Fibroblast of pulmonary artery (primary cell): ENCODE measurements at places on chromosomes 2 and 18.
A peak's percentile ranks its signal among the peaks of the same experiment; 100 is the strongest.

DNA sequence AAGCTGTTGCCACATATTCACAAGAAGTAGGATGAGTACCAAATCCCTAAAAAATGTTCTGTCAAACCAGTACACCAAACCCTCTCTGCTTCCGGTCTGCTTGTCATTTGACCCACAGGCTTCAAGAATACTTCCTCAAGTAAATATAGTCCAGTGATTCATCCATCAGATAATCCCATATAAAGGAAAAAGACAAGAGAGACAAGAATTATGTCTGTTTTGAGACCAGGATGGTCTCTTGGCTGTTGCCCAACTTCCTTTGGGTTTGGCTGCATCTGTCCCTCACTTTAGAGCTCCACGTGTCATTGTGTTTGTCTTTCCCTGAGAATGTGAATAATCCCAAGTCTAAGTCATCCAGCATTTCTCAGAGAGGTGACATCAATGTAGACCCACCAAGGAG is 91.5 kb upstream of the NRP2 start:
- DNase-seq = peak; percentile 50

DNA sequence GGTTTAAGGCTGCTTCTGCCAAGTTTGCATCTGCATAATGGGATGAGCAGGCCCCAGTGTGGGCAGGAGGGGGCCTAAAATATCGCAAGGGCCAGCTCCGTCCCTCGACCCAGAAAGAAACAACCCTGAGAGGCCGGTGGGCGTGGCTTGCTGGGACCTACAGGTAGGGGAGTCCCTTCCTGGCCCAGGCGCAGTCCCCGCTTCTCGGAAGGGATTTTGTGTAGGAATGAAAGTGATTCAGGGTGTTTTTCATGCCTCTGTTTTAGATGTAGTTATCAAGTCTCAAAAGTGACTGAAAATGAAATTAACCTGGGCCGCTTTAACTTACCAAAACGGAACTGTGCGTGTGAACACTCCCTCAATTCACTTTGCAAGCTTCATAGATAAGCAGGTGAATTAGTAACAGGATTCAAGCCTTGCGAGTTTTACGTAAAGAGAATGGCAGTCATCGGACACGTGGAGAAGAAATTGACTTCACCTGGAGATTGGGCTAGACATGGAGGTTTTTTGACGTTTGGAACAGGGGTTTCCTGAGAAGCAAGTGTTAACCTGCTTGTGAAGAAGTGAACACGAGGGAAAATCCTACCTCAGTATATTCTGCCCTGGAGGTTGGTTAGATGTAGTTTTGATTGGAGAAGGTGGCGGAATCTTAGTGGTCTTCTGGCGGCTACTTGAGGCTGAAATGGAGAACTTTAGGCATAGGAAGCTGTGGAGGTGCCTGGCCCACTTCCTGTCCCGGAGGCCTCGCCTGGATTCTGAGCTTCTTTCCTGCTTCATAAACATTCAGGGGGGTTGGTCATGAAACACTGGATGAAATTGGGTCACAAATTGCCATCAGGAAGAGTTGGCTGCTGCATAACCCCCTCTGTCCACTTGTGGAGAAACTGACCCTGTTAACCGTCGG is 1.7 kb downstream of the NCK2 start:
- no peak for DNase-seq

DNA sequence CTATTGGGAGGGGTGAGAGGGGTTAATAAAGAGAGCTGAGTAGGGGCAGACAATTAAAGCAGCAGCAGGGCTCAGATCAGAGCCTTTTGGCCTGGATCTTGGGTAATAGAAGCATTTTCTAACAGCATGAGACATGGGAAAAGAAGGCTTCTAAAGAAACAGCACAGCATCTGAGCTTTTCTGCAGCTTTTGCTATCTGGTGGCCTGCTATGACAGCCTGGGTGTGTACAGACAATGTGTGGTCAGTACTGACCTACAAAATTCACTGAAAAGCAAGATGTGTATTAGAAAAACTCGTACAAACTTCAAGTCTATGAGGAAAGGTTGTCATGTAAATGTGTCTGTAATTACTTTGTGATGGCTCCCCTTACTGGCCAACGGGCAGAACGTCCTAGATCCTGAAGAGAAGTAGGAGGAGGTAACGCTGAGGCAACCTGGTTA is 95.6 kb downstream of the GALNT3 start:
- DNase-seq = peak; percentile 76

DNA sequence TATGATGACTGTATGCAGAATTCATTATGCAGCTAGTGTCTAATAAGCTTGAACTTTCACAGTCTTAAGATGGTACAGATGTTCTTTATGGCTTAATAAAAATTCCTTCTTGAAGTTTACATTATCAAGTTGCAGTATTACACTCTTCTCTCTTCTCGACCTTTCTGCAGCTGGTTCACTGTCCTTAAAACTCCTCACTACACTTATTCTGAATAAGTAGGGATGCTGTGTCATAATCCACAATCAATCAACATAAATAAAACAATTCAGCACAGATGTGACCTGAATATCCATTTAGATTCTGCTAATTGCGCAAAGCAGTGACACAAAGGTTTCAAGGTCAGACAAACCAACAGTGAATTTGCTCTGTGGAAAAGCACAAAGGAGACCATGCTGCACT is 356.8 kb downstream of the SUCLG1 start:
- no peak for DNase-seq

- no peak for DNase-seq
Measured at GRCh38 chr2:142983174-142983573, 105.7 kb downstream of the KYNU start.

DNA sequence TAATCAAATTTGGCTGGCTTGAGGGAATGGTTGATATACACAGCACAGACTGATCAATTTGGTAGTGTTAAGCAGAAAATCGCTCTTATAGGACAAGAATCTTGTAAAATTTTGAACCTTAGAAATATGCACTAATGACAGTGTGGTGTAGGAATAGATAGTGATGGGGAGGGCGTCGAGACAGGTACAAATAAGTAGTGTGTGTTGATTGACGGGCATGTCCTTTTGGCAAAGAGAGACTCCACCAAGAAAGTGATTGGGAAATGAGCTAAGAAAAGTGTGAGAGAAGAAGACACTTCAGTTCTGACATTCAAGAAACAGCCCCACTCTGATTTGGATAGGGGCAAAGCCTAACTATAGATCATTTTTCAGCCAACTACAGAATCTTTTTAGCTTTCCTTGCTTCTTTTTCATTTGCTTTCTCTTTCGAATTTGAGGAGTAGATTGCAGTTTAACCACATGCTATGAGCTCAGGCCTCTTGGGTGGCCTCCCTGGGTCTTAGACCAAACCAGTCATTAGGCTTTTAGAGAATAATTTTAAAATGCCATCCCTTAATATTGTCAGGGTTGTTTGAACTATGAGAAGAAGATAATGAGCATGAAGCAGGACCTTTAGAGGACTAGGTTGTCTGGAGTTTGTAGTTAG is 127.1 kb downstream of the CERS6 start:
- DNase-seq = peak; percentile 36

DNA sequence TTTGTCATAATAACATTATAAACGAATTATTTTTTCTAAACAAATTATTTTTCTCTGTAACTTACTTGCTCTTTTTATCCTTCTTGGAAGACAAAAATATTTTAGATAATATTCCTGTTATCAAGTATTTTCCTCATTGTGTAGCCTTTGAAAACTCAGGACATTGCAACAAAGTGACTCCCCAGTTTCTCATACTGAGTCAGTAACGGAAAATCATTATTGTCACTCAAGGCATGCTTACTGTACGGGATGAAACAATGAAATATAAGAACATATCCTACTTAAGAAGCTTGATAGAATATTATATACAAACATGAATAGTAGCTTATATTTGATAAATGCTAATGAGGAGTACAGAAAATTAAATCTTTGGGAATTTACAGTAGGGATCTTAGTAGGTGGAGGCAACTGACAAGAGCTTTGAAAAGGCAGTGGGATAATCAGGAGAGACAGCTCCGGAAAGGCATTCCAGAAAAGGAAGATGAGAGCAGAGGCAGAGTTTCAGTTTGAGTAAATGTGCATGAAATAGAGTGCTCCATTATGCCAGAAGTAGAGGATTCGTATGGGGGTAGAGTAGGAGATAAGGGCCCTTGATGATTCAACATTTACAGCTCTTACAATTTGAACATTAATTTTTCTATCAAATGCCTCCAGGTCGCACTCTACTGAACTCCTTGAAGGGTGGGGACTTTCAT is 14.0 kb upstream of the YES1 start:
- DNase-seq = no peak

GRCh38 chr18:38520786-38521185 is 955.2 kb upstream of the CELF4 start:
- no peak for DNase-seq

DNA sequence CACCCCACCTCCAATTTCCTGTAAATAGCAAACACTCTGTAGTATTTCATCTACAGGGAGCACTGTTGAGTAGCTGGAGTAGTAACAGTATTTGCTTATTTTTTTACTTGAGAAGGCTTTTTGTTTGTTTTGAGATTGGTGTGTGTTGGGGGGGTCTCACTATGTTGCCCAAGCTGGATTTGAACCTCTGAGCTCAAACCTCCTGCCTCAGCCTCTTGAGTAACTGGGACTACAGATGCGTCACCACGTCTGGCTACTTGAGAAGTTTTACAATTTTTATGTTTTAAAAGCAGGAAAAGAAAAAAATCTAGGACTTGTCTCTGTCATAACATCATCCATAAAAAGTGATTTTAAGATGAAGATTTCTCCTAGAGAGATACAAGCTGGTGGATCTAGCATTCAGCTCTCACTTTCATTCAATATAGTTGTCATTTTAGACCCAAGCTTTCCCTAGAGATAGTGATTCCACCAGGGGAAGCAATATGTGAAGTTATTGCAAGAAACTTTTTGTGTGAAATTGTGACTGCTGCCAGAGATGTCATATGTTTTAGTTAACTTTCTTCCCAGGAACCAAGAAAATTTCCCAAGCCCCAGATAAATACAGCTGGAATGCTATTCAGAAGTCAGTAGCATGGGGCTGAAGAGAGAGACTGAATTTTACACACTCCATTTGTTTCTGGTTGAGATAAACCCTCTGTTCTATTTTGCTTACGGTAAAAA is 60.2 kb upstream of the MAP4K3 start:
- peak; percentile 75 for DNase-seq

- DNase-seq = no peak
Measured at GRCh38 chr18:48186861-48187260, 222.3 kb downstream of the ZBTB7C start.

- peak; percentile 70 for DNase-seq
Measured at GRCh38 chr2:200252265-200253067, 54.0 kb upstream of the SPATS2L start.

DNA sequence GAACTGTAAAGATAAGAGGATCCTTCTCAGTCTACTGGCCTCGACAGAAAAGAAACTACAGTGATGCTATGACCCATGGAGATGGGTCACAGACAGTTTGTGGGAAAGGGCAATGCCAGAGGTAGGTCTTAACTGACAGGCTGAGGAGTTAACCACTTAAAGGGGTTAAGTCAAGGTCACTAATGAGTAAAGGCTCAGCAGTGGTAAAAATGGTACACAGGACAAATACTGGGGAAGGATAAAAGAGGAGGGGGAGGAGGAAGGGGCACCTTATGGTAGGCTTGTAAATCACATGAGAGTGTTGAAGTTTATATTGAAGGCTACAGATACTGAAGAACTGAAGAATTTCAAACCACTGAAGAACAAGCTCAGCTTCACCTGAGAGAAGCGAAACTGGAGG is 9.9 kb downstream of the IER3IP1 start:
- DNase-seq = no peak

- no peak for DNase-seq
Measured at GRCh38 chr18:39781565-39781964, 2173.5 kb upstream of the PIK3C3 start.

DNA sequence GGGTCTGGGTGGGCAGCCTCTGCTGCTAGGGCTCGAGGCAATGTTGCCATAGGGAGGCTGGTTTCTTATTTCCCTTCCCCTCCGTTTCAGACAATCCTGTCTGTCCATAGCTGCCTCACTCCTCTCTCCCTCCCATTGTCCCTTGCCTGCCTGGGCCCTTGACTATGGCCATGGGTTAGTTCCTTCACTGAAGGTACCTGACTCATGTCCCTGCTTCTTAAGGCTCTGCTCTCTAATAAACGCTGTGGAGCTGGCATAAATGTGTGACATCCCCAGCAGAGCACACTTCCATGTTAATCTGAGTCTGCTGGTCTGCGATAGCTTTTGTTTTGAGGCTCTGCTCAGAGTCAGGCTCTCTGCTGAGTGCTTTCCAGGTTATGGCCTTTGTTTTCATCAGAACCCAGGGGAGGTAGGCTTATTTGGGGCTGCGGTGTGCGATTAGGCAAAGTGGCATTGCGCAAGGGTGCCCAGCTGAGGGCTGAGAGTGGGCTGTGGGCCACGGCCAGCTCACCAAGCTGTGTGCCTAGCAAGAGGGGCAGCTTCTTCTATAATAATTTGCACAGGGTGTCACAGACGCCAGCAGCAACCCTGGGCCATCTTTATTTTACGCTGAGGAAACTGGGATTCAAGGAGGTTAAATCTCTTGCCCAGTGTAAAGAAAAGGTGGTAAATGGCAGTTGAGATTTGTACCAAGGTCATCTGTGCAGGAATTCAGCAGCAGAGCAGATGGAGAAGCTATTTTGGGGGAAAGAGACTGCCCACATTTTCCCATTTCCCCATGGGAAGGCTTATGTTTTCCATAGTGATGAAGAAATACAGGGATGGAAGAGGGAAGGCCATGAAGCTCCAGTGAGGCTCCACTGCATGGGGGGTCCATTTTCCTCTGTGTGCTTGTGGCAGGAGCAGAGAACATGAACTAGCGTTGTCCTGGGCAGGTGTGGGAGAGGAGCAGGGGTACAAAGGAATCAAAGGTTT is 25.6 kb downstream of the MRPL33 start:
- no peak for DNase-seq
